CD4-positive, alpha-beta T cell (primary cell): ENCODE measurements at places on chromosomes 1 and 21. TPM values are rescaled to one million over a fixed set of nuclear protein-coding genes. Genes with fewer than 3 reads are reported as not detected.

Gene RGSL1
- total RNA-seq: not detected

Gene OR14K1
- total RNA-seq: not detected

DNA sequence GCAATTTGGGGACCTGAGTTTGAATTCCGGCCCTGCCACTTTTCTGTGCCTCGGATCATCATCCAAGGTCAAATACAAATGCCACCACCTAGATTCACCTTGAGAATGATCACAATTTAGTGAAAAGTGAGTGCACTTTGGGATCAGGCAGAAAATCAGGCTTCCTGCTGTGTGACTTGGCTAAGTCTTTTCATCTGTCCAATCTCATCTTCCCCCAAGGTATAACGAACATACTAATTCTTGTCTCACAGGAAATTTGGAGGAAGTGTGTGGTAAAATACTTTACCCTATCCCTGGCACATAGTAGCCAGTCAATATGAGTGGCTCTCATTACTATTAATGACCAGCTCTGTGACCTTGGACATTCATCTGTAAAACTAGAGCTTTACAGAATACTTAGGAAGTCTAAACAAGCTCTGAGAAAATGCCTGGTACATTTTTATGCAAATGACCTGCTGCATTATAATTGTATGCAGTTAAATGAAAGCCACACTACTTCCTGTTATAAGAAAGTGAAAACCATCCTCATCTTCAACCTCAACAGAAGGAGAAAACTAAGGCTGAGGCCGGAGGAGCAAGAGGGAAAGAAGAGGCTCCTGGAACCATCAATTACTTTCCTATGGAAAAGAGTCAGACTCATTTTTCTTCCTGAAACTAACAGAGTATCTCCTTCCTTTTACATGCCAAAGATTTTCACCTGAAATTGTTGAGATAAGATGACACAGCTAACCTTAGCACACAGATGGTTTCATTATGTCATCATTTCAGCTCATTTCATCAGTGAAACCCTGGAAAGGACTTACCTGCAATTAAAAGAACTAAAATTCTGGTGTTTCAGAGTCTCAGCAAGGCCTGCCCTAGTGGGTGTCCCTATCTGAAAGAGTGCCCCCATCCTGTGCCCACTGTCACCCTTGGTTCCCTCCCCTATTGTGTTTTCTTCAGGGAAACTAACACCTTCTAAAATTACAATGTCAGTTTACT, 32.6 kb upstream of the RGS8 start:
- DNase-seq: no peak

GRCh38 chr1:44672254-44672955, 1.9 kb downstream of the TMEM53 start:
- DNase-seq: no peak

DNA sequence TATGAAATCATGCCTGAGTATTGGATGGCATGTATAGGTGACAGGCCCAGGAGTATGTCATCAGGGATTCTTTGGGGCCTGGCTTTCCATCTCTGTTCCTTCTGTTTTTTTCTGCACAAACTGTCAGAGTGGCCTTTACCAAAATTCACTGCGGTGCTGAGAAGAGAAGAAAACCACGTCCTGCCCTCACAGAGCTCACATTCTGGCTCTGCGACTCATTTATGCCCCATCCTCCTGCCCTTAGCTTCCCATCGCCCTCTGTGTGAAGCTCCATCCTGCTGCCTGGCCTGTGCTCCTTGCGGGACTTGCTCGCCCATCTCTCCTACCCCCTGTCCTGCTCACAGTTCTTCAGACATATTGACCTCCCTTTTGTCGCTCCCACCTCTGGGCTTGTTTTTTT, 73.4 kb downstream of the HUNK start:
- no peak for DNase-seq

DNA sequence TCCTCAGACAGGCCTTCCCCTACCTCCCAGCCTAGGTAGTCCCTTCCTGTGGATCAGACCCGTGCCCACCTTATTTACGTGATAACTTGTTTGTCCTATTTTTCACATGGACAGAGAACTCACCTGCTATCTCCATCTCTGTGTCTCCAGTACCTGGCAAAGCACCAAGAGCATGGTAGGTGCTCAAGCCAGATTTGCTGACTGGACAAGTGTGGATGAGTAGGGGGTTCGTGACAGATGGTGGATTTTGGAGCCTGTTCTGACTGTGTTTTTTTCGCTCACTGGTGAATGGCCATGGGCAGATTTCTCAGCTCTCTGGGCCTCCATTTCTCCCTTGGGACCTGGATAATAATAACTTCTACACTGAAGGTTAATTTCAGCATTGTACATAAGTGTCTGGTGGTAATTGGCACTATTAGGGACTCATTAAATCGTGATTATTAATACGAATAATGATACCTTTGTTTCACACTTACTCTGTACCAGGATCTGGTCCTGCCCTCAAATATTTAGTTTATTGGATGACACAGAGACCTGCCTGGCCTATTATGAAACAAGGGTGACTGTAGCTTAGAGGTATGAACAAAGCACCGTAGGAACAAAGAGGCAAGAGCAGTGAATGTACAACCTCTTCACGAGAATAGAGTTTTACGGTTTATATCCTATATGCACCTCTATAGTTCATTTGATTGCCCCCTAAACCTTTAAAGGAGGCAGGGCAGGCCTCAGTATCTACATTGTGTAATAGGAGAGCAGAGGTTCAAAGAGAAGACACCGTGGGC, 24.5 kb upstream of the SLC26A9 start:
- no peak for DNase-seq

DNA sequence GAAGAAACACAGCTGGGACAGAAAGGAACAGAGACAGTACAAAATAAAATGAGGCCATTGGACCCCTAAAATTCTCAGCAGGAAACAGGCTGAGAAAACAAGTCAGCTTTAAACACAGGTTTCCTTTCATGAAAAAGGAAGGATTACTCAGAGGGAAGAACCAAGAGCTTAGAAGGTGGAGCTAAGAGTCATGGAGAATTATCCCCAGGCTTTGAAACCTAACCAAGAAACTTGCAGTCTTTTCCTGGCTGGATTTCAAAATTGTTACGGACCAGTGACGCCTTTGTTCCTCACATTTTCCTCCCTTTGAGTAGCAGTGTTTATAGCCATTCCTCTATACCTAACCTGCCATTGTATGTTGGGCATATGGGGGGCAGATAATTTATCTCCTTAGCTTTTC, 8.8 kb downstream of the HMGB4 start:
- no peak for DNase-seq
